ENCODE measurements at places on chromosomes 7 and 10.

- DNase-seq: no peak
Observed at GRCh38 chr7:117217106-117218035, 105.5 kb downstream of the WNT2 start.

DNA sequence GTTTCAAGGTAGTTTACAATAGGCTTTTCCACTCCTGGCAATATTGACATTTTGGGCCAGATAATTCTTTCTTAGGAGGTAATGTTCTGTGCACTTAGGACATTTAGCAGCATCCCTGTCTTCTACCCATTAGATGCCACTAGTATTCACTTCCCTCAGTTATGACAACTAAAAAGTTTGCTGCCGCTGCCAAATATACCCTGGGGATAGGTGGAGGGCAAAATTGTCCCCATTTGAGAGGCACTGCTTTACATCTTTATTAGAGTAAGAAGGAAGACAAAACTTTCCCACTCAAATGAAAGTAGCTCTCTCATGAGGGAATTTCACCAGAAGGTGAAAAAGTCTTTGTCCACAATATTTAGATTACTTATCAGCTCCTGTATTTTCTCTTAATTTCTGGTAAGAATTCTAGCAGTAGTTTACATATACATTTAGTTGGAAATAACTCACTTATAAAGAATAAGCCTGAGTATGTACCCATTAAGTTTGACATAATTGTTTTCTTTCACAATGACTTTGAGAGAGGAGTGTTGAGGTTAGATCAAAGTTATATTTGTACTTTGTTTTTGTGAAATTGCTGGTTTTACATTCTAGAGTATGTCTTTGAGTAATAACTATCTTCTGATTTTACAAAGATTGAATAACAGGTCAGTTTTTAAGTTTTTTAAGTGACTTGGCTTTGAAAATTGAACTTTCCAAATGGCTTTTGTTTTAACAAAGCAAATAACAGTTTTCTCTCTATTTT, 46.0 kb downstream of the HELLS start:
- DNase-seq: no peak

- DNase-seq: no peak
Observed at GRCh38 chr10:30535677-30536076, 93.9 kb downstream of the LYZL2 start.

- no peak for DNase-seq
Observed at GRCh38 chr7:31058122-31058521, 6.0 kb downstream of the ADCYAP1R1 start.

DNA sequence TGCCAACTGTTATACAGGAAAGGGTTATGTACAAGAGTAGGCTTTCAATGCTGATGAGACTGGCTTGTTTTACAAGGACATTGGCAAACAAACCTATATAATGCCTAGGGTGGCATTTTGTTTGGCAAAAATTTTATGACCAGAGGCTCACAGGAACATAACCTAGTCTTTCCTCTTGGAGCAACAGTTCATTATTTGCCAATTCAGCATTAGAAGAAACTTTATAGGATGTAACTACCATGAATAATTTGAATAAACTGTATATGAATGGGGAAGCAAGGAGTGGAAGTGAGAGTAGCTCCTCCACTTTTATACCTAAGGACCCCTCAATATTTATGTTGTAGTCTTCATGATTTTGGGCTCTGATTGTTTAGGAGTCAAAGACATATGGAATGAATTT, 103.9 kb upstream of the WAC start:
- no peak for DNase-seq

- DNase-seq: no peak
Observed at GRCh38 chr7:102814025-102814471, 65.2 kb downstream of the FAM185A start.

GRCh38 chr10:86753638-86754434, 2.6 kb upstream of the BMPR1A start:
- DNase-seq: no peak

- DNase-seq: no peak
Observed at GRCh38 chr10:109126541-109126940, 796.8 kb downstream of the XPNPEP1 start.
